ENCODE measurements at places on chromosomes 4 and X.

GRCh38 chr4:148364525-148364924 is 77.7 kb downstream of the NR3C2 start:
- no peak for DNase-seq

DNA sequence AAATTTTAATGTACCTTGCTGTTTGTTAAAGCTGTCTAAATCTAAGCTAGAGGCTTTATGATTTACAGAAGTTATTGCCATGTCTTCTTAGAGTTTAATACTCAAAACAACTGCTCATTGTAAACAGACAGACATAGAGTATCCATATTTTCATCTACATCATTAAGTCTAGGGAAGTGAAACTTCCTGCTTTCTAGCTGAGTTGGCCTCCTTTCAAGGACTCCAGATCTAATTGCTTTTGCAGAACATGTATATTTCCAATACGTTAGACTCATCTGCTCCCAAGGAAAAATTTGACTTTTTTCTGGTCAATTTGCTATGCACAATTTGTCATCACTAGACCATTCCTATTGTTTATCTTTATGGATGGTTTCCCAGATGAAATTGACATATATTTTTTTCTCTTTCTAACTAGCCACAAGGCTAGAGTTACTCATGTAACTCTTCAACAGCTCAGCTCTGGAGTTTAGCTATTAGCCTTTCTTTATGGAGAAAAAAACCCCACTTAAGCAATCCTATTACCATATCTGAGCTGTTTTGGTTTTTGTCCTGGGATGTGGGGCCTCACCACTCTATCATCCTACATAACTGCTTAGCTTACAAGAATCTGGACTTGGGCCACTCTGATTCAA is 122.9 kb downstream of the PPA2 start:
- DNase-seq = peak; percentile 45

GRCh38 chr4:185254434-185254833 is 45.0 kb downstream of the SNX25 start:
- DNase-seq = no peak

- DNase-seq = no peak
Observed at GRCh38 chrX:119189115-119189514, 47.0 kb upstream of the PGRMC1 start.

GRCh38 chr4:156749426-156750403 is 221.9 kb downstream of the PDGFC start:
- peak; percentile 18 for DNase-seq

DNA sequence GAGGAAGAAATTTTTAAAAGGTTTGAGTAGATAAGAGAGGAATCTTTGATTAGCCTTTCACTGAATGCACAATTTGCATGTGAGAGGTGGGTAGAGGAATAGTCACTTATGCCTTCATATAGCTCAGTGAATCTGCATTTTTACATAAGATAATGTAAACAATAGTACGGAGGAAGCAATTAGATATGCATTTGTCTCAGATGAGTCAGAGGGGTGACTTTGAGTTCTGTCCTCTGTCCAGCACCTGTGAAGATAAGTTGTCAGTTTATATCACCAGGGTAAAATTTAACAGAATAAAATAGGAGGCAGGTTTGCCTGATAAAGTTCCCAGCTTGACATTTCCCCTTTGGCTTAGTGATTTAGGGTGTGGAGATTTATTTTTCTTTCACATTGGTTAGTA is 841.9 kb downstream of the PCDH18 start:
- peak; percentile 44 for DNase-seq

- no peak for DNase-seq
Observed at GRCh38 chrX:148316446-148316845, 184.0 kb upstream of the AFF2 start.

GRCh38 chrX:68498044-68498507 is 775 bp upstream of the YIPF6 start:
- no peak for DNase-seq

- peak; percentile 33 for DNase-seq
Observed at GRCh38 chr4:105637408-105638176, 70.9 kb downstream of the INTS12 start.

DNA sequence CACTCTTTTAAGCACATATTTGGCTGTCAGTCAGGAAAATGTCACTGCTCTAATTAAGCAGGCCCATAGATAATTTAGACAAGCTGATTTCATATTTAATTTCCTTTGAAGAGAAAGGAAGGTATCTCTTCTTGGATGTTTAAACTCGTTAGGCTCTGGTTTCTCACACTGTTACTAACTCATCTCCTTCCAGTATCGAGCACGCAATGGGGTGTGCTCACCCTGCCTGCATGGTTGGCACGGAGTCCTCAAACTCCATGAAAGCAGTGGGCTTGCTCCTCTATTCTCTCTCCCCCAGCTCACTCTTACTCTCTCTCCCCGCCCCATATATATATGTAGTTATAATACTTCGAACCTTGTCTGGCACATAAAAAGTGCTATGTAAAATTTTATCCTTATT is 76.9 kb downstream of the EGF start:
- no peak for DNase-seq

DNA sequence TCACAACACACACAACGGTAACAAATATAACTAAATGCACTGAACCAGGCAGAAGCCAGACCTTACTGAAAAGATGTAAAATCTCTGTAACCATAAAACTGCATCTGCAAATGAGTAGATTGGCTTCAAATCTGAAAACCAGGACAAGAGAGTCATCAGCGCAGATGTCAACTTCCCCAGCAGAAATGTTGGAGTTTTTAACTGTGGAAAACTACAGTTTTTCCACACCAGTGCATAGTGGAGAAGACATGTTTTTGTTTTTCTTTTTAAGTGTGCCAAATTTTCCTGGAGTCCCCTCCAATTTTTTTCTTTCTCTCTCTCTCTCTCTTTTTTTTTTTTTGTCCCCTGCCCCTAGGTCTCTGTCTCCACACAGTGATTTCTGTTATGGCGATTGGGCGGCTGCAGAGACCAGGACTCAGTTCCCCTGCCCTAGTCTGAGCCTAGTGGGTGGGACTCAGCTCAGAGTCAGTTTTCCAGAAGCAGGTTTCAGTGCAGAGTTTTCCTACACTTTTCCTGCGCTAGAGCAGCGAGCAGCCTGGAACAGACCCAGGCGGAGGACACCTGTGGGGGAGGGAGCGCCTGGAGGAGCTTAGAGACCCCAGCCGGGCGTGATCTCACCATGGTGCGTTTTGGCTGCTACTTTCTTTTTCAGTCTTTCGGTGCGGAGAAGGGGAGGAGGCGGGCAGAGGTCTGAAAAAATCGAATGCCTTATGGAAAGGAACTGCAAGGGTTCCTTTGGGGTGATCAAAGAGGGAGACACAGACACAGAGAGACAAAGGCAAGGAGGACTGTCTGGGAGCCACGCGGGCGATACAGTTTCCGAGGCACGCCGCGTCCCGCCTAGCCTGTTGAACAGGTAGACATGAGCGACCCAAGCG is at the start of gene GUCY1A1:
TSS of gene GUCY1A1 (plus strand) at position 505 of the 878 bp plus-strand sequence. CDS start 30,020 bp downstream, outside the sequence.
- DNase-seq = no peak

- DNase-seq = no peak
Observed at GRCh38 chr4:74055096-74055495, 16.6 kb upstream of the CXCL3 start.

GRCh38 chr4:100688368-100688767 is 170.5 kb upstream of the EMCN start:
- peak; percentile 57 for DNase-seq

- peak; percentile 91 for DNase-seq
Observed at GRCh38 chr4:105126311-105127169, 20.1 kb upstream of the TET2 start.

DNA sequence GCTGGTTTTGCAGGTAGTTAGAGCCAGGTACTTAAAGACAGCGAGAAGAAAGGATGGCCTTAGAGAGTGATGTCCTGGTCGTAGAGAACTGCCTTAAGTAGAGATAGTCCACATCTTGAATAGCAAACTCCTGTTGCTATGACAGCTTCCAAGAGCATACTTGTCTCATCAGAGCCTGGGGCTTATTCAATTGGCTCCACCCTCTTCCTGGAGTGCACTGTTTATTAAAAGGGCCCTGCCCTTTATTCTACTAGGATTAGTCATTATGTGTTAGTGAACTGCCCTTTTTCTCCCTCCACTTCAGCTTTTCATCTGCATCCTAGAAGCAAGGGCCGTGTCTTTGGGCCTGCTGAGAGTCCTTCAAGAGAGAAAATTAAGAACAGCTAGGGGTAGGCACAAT is 94.5 kb upstream of the EOLA2 start:
- peak; percentile 38 for DNase-seq

GRCh38 chr4:73631565-73632226 is 11.5 kb upstream of the RASSF6 start:
- DNase-seq = no peak

DNA sequence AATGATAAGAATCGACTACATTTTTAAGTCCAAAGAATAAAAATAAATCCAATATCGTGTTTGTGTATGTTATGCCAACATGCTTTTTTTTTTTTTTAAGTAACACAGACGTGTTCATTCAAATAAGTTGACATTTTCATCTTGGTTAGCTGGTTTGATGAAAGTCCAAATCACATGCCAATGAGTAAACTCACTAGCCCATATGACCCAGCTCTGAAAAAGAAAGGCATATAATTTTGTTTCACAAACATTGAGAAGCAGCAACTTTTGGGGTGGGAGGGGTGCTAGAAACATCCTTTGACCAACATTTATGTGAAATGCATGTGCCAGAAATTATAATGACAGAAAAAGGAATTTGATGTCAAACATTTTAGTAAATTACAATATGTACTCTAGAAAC is 61.6 kb upstream of the SPP1 start:
- no peak for DNase-seq

DNA sequence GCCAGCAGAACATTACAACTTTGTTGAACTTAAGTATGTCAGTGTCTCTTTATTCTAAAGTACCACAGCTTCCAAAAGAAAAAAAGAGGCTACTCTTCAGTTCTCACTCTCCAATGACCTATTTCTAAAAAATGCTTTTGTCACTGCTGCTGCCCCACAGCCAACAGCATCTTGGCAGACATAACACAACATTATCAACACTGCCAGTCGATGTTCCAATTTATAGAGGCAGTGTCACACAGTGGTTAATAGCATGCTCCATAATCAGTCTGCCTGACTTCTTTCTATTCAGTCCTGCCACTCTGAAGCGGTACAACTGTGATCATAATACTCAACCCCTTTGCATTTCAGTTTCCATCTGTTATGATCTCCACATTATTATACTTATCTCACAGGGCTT is 69.2 kb downstream of the PLS3 start:
- no peak for DNase-seq

DNA sequence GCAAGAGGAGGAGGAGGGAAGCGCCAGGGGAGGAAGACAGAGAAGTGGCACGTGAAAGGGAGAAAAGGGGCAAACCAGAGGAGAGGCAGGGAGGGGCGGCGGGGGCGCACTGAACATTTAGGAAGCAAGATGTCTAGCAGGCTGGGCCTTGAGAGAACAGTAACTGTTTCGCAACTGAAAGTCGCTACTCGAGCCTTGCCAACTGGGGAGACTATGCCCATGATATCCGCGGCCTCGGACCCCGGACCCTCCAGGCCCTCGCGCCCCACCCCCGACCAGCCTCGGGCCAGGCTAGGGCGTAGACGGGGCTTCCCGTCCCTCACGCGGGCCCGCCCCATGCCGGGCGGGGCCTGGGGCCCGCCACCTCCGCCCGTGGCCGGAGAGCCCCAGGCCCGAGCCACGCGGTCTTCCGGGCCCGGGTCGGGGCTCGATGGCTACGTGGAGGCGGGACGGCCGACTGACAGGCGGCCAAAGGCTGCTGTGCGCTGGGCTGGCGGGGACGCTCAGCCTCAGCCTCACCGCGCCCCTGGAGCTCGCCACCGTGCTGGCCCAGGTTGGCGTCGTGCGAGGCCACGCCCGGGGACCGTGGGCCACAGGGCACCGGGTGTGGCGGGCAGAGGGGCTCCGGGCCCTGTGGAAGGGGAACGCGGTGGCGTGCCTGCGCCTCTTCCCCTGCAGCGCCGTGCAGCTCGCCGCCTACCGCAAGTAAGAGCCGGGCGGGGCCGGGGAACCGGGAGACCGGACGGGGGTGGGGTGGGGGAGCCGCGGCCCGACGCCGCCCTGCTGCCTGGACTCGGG is at the start of gene SLC25A43:
TSS of gene SLC25A43 (plus strand) at position 363 of the 798 bp plus-strand sequence. CDS start at position 431, 68 bp downstream.
- peak; percentile 61 for DNase-seq

- DNase-seq = no peak
Observed at GRCh38 chrX:84192006-84192405, 4.0 kb upstream of the RPS6KA6 start.

DNA sequence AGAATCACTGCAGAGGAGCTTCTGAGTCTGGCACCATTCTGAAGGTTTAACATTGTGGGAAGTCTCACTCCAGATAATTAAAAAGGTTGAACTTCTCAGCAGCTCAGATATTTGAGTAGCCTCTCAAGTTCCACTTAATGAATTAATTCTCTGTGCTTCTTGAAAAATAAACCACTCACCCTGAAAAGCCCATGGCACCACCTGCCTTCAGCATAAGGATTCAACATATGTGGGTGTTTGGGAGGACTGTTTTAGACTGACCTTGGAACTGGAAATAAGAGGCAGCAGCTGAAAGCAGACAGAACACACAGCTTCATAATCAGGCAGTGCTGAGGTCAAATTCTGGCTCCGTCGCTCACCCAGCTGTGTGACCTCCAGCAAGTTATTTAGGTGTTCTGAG is 100.6 kb downstream of the KCNIP4 start:
- DNase-seq = no peak

- no peak for DNase-seq
Observed at GRCh38 chrX:42021058-42021457, 97.7 kb upstream of the CASK start.

DNA sequence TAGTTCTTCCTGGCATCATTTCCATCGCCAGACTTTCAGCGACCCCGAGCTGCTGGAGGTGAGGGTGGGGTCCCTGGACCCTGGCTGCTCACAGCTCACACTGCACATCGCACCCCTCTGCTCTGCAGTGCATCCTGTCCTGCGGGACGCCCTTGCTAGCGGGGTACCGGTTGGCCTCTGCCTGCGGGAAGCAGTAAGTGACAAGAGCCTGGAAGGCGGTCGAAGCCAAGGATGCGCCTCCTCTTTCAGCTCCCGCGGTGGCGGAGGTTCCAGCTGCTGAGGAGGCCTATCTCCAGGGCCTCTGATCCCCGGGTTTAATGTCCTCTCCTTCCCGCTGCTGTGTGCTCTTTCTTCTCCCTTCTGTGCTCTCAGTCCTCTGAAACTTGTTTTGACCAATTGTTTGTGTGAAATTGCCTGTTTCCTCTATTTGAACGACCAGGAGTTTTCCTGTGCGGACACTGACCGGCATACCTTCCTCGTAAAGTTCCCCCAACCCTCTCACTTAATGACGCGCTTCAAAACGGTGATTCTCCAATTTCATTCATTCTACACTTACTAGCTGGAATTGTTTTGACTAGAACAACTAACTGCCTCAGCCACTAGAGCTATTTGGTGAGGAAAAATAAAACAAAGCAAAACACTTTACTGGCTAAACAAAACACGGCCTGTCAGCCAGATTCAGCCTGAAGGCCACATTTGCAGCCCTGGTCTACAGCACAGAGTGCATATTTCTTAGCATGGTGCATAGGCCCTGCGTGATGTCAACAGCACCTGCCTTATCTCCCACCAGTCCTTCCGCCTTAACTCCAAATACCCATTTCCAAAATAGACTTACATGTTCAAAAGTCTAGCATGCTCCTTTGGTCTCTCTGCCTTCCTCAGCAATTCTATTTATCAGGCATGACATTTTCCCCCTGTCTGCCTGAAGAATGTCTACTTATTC is 28.0 kb downstream of the MGAT4D start:
- no peak for DNase-seq
